ENCODE measurements at places on chromosomes 6 and 20.

GRCh38 chr6:33147807-33148666 lies 44.2 kb downstream of the COL11A2 start:
- DNase-seq = no peak

DNA sequence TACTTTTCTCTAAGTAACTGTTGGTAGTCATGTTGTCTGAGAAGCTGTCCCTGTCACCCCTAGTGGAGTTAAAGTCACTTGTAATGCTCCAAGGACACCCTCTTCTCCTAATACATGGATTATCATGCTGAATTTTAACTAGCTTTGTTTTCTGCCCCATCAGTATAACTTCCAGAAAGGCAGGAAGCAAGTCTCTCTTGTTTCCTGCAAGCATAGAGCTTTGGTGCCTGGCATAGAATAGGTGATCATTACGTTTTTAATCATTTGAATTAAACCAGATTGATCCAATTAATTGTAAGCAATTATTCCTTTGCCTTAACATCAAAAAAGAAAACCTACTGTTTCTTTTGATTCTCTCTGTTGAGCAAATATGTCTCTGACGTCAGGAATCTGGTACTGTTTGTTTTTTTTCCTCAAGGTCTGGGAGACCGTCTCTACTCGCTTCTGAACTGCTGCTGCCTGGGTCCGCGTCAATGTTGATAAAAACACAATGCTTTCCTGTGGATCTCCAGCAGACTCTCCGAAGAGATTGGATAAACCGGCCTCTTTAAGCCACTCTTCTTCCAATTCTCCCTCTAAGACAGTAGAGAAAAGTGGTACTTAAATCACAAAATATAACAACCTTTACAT lies 71.8 kb downstream of the ARHGAP18 start:
- DNase-seq = no peak

- DNase-seq = no peak
These were observed 11.6 kb downstream of the MDGA1 start for GRCh38 chr6:37686111-37686510.

DNA sequence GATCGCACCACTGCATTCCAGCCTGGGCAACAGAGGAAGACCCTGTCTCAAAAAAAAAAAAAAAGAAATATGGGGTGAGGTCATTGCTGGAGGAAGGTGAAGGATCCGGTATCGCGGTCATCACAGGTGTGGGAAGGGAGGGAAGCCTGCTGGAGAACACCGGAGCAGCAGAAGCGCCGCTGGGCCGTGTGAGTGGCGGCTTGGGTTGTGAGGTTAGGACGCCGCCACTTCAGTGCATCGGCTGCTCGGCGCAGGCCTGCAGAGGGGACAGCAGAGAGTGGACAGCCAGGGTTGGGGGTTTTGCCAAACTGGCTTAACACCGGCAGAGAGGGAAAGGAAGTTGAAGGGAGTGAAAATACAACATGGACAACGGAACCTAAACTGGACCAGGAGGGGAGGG lies 5.4 kb downstream of the TLDC2 start:
- no peak for DNase-seq

- no peak for DNase-seq
These were observed 20.5 kb upstream of the IP6K3 start for GRCh38 chr6:33766921-33767907.

DNA sequence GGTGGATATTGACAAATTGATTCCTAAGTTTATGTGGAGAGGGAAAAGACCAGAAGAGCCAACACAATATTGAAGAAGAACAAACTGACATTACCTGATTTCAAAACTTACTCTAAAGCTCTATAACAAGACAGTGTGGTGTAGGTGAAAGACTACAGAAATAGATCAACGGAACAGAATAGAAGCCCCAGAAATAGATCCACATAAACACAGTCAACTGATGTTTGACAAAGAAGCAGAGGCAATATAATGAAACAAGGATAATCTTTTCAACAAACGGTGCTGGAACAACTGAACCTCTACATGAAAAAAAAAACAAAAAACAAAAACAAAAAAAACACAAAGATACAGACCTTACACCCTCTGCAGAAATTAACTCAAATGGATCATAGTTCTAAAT lies 50.2 kb downstream of the MAP3K5 start:
- no peak for DNase-seq

DNA sequence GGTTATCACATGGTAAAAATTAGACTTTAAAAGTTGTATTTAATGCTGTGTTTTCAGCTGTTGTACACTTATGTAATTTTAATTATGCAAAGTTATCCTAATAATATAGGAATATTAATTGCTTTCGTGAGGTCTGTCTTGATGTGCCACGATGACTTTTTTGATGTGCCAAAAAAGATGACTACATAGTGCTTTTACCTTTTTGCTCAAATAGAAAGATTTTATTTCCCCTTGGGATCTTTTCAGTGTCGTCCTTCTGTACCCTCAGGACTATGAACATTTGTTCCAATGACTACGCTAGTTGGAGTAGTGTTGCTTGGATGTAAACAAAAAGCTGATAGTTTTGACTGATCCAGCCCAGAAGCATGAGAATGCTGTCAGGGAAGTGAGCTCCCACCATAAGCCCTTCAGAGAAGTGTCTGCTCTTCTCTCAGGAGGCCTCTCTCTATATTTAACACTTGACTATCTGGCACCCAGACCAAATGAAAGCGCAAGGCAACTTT lies 1.2 kb upstream of the CD164 start:
- no peak for DNase-seq

GRCh38 chr6:56659721-56660380 lies 17.2 kb upstream of the DST start:
- DNase-seq = no peak

DNA sequence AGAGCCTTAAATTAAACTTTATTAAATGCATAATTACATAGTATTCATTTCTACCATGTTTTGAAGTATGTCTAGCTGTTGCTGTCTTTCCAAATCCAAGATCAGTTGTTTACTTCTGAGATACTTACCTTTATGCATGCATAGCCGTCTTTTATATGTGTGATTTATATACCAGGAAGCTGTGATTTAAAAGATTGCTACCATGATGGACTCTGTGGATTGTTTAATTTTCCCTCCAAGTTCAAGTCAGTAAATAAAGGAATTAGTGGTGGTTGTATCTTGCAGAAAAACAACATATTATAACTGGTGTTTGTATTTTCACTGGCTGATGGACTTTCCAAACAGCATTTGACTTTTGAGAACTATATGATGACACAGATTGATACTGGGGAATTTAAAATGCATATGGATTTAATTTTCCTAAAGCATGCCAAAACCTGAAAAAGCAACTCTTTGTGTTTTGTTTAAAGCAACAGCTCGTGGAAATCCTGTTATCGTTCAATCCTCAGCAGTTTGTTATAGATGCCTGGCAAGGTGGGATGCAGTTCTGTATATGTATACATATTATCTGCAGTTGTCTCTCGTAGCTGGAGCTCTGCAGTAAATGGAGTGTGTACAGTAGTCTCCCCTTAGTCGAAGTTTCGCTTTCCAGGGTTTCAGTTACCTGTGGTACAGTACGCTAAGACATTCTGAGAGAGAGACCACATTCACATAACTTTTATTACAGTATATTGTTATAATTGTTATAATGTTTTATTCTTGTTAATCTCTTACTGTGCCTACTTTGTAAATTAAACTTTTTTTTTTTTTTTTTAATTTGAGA lies 77.1 kb downstream of the CBFA2T2 start:
- no peak for DNase-seq

DNA sequence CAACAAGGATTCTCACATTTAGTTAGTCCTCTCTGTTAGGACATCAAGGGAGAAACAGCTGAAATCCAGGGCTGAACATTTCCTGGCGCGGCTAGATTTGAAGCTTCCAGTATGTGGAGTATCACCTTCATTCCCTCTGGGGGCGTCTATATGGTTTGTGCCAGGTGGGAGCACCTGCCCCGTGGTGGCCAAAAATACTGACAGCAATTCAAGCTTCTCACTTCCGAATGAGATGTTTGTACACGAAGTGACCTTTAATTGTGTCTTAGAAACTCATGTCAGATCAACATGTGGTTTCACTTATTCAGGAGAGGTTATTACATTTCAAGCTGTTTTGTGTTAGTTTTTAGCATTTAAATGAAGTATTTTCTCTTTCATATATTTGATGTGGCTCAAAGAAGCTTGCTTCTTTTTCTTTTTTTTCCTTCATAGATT lies 67.3 kb upstream of the ZNF217 start:
- no peak for DNase-seq

- no peak for DNase-seq
These were observed 11.9 kb downstream of the SYNE1 start for GRCh38 chr6:152625213-152625612.

DNA sequence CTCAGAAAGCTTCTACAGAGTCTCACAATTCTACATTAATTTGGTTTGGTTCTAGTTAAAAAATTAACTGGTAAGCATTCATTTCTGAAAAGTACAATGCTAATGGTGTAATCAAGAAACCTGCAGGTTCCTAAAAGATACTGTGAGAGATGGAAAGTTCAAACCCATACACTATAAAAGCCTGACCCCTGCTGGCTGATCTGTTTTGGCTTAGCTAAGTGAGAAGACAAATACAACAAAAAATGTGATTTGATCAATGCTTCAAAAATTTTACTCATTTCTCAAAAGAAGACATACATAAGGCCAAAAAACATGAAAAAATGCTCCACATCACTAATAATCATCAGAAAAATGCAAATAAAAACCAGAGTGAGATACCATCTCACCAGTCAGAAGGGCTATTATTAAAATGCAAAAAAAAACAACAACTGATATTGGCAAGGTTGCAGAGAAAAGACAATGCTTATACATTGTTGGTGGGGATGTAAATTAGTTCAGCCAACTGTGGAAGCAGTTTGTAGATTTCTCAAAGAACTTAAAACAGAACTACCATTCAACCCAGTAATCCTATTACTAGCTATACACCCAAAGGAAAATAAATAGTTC lies 102.8 kb downstream of the MOXD1 start:
- DNase-seq = no peak

GRCh38 chr6:163302747-163303146 lies 111.8 kb upstream of the QKI start:
- no peak for DNase-seq

GRCh38 chr6:127343809-127344659 lies 625 bp upstream of the ECHDC1 start:
- no peak for DNase-seq

DNA sequence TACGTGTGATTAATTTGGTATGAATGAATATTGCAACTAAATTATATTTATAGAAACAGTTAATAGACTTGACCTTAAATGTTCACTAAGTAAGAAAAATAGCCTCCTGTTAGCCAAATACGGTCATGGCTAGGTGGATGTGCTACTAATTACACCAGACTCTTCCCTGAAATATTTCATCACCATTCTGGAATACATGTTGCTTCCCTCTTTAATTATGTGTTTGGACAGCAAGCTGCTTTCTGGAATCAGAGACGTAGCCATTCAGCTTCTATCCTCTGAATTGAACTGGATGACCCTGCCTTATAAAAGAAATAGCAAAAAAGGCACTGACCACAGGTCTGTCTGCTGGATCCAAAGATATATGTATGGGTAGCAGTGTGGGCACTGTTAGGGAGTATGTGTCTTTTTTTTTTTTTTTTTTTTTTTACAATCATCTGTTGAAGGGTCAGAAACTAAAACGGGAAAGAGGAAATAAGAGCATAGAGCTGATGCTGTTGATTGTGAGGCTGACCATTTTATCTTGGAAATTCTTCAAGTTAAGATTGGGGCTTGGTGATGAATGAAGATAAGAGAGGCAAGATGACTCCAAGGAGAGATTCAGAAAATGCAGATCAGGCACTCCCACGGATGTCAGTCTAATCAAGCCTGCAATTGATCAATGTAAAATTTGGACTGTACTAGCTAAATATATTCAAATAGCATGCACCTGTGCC lies 283.2 kb upstream of the HSF2 start:
- no peak for DNase-seq

GRCh38 chr20:62668441-62669027 lies 26.2 kb downstream of the SLCO4A1 start:
- peak; percentile 88 for DNase-seq

- DNase-seq = no peak
These were observed 175.6 kb downstream of the AIG1 start for GRCh38 chr6:143236151-143236798.

GRCh38 chr6:15946701-15947385 lies 182.0 kb upstream of the MYLIP start:
- DNase-seq = no peak

DNA sequence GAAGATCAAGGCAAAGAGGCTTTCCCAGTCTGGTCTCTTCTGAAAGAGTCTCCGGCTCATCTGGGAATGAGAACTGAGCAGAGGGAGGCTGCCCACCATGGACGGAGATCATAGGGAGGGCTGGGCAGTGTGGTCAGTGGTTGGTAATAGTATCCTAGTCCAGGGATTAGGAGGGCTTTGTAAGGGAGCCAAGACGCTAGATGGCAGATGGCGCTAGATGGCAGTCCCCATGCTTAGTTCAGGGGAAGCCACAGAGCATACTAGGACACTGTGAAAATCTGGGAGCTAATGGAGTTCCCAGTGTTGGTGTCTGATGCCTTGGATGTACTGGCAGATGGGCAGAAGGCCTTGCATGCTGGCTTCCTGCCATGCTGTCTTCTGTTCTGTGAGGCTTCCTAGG lies 21.7 kb upstream of the DAAM2 start:
- DNase-seq = no peak
